Naive thymus-derived CD4-positive, alpha-beta T cell (primary cell): ENCODE measurements at places on chromosomes 7 and 10. TPM values are rescaled to one million over a fixed set of nuclear protein-coding genes. Genes with fewer than 3 reads are reported as not detected.

SH2D4B gene
- polyA plus RNA-seq = not detected

LRRC18 gene
- polyA plus RNA-seq = not detected

DNA sequence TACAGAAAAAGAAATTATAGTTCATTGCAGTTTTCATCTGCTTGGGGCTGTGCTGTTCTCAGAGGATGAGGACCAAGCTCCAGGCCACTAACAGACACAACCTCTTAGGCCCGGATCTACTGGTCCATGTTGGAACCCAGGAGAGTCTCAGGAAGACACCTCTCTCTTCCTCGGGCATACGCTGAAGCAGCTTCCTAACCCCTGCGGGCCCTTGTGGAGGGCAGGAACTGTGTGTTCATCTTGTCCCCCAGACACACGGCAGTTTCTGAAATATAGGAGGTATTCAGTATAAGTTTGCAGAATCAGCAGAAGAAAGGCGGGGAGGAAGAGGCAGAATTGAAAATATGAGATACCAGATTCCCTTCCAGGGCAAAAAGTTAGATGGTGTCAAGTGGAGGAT is 78.4 kb downstream of the EEPD1 start:
- no peak for DNase-seq

KAZALD1 gene
- polyA plus RNA-seq = not detected

LOXL4 gene
- polyA plus RNA-seq = not detected

- no peak for DNase-seq
Observed at GRCh38 chr10:114576132-114576487, 82.0 kb downstream of the ABLIM1 start.
